ENCODE measurements at places on chromosomes 1 and 21.

DNA sequence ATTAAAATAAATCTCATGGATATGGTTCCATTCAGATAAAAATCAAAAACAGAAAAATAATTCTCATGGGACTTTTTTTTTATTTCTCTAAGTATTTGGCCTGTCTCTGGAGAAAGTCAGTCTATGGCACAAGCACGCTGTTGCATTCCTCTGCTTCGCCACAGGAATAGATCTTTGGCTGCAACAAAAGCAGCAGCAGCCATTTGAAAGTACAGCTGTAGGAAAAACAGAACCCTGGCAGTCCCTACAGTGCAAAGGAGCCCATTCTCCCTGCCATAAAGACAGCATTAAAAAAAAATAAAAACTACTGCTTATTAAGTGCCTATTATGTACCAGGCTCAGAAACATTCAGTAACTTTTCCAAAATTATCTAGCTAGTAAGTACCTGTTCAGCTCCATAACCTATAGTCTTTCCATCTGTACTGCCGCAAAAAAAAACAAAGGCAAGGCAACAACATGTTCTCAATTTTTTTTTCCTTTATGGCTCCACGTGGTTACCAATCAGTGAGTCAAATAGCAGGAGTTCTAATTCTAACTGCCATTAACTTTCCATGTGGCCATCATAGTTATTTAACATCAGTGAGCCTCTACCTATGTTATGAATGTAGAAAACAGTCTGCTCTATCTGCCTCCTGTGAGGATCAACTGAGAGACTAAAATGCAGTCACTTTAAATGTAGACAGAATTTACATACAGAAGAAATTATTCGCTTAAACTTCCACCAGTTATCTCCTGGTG, 22.7 kb downstream of the SLC35D1 start:
- no peak for DNase-seq

GRCh38 chr1:84407958-84408422, 9.7 kb downstream of the DNASE2B start:
- no peak for DNase-seq

DNA sequence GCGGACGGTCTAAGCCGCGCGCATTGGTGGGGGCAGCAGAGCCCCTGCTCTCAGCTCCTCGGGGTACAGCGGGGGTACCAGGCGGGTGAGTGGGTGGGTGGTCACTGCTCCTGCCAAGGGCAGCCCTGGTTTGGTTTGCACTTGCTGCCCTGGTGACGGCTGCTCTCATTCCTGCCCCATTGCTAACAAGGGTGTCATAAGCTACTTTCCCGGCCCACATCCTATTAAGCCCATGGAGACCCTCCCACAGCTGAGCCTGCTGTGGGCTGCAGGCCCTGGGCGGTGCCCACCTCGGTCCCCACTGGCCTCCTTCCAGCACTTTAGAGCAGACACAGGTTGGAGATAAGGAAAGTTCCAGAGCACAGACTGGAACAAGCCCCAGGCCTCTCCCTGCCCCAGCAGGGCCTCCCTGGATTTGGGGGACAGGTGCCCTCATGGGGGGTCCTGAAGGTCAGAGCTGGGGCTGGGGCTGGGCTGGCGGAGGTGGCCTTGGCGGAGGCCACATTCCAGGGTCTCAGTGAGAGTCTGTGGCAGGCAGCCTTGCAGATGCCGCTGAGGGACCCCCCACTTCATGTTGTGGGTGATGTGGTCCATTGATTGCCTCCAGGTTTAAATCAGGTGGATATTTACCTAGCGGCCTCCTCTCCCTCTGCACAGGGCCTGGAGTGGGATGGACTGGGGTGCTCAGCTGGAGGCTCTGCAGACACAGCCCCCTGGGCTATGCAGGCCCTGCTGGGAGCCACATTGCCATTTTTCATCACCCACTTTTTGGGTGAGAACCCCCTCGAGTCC, 27.0 kb downstream of the COL18A1 start:
- peak; percentile 17 for DNase-seq

DNA sequence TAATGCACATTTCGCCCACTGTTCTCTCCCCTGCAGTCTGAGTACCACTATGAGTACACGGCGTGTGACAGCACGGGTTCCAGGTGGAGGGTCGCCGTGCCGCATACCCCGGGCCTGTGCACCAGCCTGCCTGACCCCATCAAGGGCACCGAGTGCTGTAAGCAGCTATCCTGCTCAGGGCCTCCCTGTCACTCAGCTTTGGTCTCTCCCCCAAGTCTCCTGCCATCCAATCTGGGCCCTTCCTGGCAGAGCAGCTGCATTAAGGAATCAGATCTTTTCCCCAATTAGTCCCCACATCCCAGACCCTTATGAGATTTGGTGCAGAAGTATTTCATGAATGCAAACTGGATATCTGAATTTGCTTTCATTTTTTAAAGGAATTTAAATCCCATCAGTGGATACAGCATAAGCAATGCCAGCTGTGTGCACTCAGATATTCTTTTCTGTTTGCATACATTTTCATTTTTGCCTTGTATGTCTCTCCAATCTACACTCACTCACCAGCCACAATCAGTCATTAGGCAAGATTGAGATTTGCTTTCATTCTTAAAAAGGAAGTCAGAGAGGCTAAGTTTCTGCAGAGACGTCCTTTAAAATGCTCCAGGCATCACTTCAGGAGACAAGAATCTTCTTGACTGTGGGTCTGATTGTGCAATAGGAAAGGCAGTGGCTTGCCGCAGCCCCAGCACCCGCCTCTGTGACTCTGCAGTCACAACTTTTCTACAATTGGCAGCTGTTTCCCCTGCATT, 48.1 kb downstream of the ELAPOR1 start:
- DNase-seq: peak; percentile 72

- DNase-seq: peak; percentile 72
Measured at GRCh38 chr1:80218112-80218511, 1211.6 kb upstream of the ADGRL4 start.

GRCh38 chr1:101107496-101108110, 82.0 kb upstream of the DPH5 start:
- DNase-seq: no peak

DNA sequence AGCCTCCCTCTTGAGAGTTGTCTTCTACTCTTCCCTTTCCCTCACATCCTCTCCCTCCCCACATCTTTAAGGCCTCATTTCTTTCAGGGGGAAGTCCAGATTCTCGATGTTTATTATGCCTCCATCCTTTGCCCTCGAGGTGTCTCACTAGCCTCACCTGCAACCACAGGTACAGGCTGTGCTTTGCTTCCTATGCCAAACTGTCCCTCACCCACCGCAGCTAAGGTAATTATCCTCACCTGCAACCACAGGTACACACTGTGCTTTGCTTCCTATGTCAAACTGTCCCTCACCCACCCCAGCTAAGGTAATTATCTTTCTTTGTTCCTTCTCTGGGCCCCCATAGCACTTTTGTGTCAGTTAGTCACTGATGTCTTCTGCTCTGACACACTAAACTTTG, 328.1 kb upstream of the SNX7 start:
- DNase-seq: no peak

DNA sequence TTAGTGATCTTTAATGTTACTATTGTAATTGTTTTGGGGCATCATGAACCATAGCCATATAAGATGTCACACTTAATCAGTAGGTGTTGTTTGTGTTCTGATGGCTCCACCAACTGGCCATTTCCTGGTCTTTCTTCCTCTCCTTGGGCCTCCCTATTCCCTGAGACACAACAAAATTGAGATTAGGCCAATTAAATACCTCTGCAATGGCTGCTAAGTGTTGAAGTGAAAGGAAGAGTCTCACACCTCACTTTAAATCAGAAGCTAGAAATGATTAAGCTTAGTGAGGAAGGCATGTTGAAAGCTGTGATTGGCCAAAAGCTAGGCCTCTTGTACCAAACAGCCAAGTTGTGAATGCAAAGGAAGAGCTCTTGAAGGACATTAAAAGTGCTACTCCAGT, 30.7 kb downstream of the PPP2R5A start:
- peak; percentile 42 for DNase-seq

- DNase-seq: no peak
Measured at GRCh38 chr1:1903224-1903623, 11.8 kb upstream of the CALML6 start.
